Right atrium auricular region (tissue), 2 donors: ENCODE measurements at places on chromosomes 11 and 22. TPM values are rescaled to one million over a fixed set of nuclear protein-coding genes. Genes with fewer than 3 reads are reported as not detected.

The STK33 gene
- total RNA-seq = 23.0 TPM

The MMP3 gene
- not detected for total RNA-seq

The SLC39A13 gene
- total RNA-seq = 78.4 TPM

The SLC37A2 gene
- 4.2 TPM for total RNA-seq

The CCDC15 gene
- total RNA-seq = 0.24 TPM

The TMPRSS5 gene
- total RNA-seq = 0.19 TPM

The FOLR2 gene
- 10.8 TPM for total RNA-seq

The TSPAN18 gene
- 79.3 TPM for total RNA-seq

The TNNT3 gene
- 12.8 TPM for total RNA-seq

The CELSR1 gene
- 7.1 TPM for total RNA-seq

The RFPL3 gene
- not detected for total RNA-seq

The RAG1 gene
- 1.5 TPM for total RNA-seq

The KIRREL3 gene
- total RNA-seq = 0.51 TPM

The OR4D5 gene
- not detected for total RNA-seq

The APOBEC3B gene
- 0.90 TPM for total RNA-seq

The CCDC87 gene
- 0.26 TPM for total RNA-seq

The NOX4 gene
- total RNA-seq = 20.2 TPM

The SIK3 gene
- total RNA-seq = 40.1 TPM

The POU2AF2 gene
- total RNA-seq = not detected

The RBM14 gene
- 34.3 TPM for total RNA-seq

The PLEKHB1 gene
- total RNA-seq = 13.0 TPM

The CNTF gene
- total RNA-seq = 1.6 TPM

The RIMBP3C gene
- not detected for total RNA-seq

The HTR3B gene
- total RNA-seq = not detected

The PTPN5 gene
- 1.4 TPM for total RNA-seq

The OR5P2 gene
- total RNA-seq = not detected

The ARCN1 gene
- total RNA-seq = 103 TPM

The LRRN4CL gene
- total RNA-seq = 3.0 TPM
